ENCODE measurements at places on chromosomes 12 and 14.
A peak's percentile ranks its signal among the peaks of the same experiment; 100 is the strongest.

DNA sequence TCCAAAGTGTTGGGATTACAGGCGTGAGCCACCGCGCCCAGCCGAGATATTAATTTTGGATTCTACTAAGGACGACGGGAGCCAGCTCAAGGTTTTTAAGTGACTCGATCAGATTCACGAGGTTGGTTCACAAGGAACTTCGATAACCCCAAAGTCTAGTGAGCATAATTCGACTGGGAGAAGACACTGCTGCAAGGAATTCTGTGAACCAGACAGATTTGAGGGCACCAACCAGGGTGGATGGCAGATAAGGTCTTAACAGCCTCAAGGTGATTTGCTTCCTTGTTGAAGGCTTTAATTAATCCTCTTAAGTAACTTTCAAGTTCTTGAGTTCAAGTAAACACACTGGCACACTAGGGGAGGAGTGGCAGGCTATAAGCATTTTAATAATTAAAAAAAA lies 1.1 kb upstream of the KLHDC2 start:
- DNase-seq = peak; percentile 11

DNA sequence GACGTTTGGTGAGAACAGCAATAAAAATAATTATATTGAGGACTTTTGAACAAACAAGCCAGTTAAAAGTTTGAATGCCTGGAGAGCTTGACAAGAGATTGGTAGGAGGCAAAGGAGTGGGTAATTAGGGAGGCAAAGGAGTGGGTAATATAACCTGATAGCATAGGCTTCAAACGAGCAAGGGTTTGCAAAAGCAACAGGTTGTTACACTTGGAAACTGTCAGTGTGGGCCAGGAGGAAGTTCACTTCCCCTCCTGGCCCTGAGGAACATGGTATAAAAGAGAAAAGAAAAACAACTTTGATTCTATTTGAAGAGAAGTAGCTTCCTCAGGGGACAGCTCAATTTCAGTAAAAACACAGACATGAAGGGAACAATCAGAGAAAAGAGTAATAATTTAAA lies 121.7 kb downstream of the CCER1 start:
- no peak for DNase-seq

DNA sequence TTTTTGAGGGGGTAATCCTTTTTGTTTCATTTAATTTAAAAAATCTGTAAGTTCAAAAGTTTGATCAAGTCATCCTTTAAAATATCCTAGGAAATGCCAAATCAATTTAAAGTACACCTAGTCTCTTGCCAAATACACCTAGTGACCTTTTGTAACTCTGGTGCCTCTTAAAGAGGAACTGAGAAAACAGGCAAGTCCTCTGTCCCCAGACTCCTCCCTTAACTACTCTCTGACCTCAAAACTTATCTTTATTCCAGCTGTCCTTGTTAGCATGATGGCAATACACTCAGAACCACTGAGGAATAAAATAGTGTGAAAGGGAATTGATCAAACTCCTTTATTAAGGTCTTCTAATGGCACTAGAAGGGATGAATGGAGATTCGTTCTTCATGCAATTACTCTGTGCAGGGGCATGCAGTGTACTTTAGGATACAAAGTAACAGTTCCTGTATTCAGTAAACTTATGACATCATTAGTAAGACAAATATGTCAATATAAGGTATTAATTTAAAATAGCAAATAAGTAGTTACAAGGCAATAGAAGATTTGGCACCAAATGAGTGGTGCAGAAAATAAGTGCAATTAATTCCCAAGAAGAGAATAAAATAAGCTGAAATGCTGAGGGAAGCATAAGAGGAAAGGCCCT lies 3.3 kb downstream of the FAR2 start:
- DNase-seq = no peak

DNA sequence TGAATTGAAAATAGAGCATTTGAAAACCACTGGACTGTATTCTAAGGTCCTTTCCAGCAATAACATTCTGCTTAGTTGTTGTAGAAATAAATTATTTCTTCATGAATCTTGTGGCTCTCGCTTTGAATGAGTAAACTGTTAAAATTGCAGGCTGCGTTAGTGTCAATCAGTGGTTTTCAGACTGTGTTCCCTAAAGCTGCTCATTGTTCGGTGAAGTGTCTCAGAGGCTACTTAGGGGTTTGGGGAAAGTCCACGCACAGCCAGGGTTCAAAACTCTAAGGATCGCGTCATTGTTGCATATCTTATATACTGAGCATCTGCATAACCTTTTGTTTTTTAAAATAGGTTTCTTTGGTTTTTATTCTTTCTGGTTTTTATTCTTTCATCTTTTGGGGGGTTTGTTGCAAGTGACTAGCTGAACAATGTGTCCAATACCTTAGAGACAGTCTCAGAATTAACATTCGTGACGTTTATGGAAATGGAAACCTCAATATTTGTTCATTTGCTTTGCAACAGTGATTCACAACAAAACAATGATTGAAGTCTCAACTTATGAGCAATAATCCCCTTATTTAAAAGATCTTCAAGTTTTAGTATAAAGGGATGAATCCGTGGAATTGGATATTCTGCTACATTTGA lies 108.1 kb downstream of the TTLL5 start:
- DNase-seq = peak; percentile 6

DNA sequence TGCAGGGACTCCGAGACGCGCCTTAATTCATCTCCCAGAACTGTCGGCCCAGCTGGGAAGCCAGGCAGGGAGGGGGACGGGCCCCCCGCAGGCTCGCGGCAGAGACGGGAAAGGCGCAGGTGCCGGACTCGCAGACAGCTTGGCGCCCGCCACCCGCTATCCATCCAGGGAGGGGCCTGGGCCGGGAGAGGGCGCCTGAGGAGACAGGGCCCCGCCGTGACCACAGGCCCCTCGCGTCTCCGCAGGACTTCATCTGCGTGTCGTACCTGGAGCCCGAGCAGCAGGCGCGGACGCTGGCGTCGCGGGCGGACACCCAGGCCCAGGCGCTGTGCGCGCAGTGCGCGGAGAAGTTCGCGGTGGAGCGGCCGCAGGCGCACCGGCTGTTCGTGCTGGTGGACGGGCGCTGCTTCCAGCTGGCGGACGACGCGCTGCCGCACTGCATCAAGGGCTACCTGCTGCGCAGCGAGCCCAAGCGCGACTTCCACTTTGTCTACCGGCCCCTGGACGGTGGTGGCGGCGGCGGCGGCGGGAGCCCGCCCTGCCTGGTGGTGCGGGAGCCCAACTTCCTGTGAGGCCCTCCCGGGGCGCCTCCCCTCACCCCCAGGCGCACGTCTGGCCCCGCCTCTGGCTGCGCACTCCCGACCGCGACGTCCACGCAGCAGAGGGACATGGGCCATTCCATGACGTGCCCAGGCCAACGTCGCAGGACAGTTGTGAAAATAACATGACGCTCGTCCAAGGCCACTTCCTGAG lies 60.6 kb downstream of the LGMN start:
- no peak for DNase-seq

DNA sequence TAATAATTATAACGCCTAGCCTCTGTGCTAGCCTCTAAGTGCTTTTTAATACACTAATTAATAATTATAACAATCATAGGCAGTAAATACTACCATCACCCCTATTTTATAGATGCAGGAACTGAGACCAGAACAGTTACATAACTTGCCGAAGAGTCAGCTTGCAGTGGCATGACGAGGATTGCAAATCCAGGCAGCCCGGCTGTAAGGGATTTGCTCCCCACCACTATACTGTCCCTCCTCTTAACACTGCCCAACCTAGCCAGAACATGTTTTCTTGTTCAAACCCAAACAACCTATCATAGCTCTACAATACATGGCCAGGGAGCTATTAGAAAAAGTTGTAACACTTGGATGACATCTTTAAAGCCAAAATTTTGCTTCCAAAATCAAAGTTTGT lies 33.9 kb upstream of the VASH1 start:
- DNase-seq = no peak
